Suppressor macrophage (primary cell): ENCODE measurements at places on chromosomes 7 and 10.
A peak's percentile ranks its signal among the peaks of the same experiment; 100 is the strongest.

DNA sequence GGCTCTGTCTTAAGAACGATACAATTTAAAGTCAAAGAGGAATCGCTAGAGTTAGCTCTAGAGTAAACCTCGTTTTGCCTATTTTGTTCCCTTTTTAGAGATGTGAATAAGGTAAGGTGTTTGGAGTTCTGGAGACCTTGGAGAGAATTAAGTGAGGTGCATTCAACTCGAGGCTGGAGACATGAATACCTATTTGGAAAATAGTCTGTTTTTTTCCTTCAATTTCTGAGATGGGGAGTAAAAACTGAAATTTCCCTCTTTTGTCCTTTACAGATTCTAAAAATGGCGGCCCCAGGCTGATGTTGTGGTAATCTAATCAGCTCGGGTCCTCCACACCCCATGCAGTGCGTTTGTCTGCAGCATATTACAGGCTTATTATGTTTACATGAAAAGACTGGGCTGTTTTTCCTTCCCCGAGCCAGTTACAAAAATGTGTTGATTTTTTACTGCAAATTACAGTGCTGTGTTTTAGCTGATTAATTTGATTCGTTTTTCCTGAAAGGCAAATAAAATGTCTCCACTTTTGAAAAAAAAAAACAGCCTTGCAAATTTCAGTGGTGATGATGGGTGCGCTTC lies 1.5 kb downstream of the KMT2E start:
- DNase-seq, result peak; percentile 54

GRCh38 chr7:45663965-45664633 lies 89.9 kb downstream of the ADCY1 start:
- DNase-seq, result no peak

GRCh38 chr10:99364125-99364524 lies 35.0 kb downstream of the CNNM1 start:
- DNase-seq, result no peak

DNA sequence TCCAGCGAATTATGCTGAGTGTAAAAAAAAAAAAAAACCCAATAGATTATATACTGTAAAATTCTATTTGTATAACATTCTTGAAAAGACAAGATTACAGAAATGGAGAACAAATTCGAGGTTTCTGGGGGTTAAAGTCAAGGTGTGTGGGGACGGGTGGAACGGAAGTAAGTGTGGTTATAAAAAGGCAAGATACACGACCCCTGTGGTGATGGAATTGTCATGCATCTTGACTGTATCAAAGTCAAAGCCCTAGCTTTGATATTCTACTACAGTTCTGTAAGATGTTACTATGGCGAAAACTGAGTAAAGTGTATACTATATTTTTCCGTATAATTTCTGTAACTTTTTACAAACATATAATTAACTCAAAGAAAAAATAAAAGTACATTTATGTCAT lies 718.2 kb upstream of the PCDH15 start:
- no peak for DNase-seq

DNA sequence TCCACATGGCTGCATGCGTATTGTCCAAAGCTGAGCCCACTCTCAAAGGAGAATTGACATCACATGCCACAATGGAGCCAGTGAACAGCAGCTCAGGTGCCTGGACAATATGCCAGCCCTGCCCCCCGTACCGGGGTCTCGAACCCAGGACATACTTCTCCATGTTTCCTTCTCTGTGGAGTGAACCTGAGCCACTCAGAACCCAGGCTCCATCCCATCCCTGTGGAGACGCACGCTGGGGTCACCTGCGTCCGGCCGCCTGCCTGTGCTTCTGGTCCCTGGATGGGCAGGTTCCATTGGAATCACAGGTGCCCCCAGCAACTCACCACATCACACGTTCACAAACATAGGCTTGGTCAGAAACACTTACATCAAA lies 229.8 kb downstream of the DNAJB6 start:
- no peak for DNase-seq

GRCh38 chr7:135964274-135964673 lies 12.9 kb downstream of the MTPN start:
- peak; percentile 49 for DNase-seq
